T-helper 1 cell (primary cell): ENCODE measurements at places on chromosomes 6 and 20.

GRCh38 chr20:2379511-2380229 lies 1.0 kb upstream of the TGM6 start:
- peak; percentile 10 for DNase-seq

DNA sequence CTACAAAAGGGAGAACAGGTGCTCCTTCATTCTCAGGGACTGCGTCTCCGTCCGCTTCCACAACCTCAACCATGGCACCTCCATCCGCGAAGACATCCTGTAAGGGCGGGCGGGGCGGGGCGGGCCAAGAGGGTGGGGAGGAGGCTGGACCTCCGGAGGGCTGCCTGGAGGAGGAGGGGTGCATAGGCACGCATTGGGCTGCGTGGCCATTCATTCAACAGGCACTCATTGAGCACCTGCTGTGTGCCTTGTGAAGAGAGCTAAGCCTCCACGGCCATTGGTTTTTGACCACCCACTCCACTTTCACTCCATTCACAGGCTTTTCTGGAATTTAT lies 435 bp downstream of the ZSWIM3 start:
- DNase-seq: no peak

GRCh38 chr6:21522143-21522747 lies 71.3 kb upstream of the SOX4 start:
- no peak for DNase-seq

GRCh38 chr6:153086225-153086990 lies 44.7 kb downstream of the RGS17 start:
- no peak for DNase-seq

DNA sequence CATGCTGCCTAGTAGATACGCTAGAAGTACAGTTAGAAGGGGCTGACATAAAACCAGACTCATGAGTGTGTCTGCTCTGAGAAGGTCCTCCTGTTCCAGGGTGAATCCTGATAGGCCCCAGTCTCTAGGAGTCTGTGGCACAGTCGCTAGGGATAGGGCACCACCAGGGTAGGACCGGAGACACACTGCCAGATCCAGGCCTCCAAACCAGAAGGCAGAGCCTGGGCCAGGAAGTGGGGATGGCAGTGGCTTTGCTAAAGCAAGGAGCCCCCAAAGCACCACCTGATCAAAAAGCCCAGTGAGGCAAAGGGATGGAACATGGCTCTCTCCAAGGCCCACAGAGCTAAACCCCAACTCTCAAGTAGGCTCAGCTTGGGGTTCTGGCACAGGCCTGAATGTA lies 21.6 kb downstream of the MDGA1 start:
- DNase-seq: no peak

GRCh38 chr6:93295631-93296030 lies 123.7 kb downstream of the EPHA7 start:
- no peak for DNase-seq

DNA sequence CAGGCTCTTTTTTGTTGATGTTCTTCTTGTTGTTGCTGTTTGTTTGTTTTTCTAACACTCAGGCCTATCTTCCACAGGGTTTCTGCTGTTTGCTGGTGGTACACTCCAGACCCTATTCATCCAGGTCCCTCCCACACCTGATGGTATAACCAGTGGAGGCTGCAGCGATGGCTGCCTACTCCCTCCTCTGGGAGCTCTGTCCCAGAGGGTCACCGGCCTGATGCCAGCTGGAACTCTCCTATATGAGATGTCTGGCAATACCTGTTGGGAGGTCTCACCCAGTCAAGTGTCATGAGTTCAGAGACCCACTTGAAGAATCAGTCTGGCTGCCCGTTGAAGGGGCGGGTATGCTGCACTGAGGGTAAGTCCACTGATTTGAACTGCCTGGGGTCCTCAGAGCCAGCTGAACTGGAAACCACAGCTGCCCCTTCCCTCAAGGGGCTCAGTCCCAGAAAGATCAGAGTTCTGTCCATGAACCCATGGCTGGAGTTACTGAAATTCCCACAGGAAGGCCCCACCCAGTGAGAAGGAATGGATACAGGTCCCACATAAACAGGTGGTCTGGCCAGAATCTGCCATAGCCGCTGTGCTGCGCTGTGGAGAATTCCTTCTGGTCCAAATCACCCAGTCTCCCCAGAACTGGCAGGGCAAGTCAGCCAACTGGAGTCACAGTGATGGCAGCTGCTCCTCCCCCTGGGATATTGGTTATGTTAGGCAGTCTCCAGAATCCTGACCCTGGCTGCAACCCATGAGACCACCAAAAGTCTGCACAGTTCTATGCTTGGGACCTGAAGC lies 664.4 kb downstream of the FRK start:
- no peak for DNase-seq

GRCh38 chr6:129860908-129861665 lies at the start of gene TMEM244:
Gene TMEM244 (minus strand): TSS chr6:129861315. CDS start chr6:129861188, 127 bp downstream.
- DNase-seq: no peak

- no peak for DNase-seq
Observed at GRCh38 chr6:150631283-150631983, 31.7 kb downstream of the PLEKHG1 start.

GRCh38 chr20:57396212-57396983 lies 5.2 kb downstream of the RBM38 start:
- no peak for DNase-seq

DNA sequence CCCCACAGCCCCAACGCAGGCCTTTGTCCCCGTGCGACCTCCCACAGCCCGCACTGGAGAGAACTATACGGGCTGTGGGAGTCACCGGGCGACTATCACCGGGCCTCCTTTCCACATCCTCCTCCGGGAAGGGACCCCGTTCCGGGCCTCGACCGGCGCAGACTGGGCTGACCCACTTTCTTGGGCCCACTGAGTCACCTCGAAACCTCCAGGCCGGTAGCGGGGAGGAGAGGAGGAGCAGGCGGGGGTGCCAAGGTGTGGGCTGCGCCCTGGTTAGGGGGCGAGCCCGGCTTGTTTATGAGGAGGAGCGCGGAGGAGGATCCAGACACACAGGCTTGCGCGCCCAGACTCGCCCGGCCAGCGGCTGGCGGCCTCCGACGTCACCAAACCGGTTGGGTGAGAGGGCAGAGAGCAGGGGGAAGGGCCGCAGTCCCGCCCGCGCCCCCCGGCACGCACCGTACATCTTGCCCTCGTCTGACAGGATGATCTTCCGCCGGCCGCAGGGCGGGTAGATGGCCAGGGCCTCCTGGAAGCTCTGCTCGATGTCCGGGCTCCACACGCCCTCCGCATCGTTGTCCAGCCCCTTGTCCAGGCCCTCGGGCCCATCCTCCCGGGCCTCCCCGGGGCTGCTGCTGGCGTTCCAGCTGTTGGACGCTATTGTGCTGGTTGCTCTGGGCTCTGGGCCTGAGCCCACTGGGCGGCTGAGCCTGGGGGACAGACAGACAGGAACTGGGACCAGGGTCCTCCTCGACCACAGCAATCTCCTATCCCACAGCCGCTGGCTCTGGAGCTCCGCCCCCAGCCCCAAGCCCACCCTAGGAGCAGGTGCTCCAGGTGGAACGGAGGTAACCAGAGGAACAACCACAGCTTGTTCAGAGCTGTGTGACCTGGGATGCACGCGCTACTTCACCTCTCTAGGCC lies 10.6 kb downstream of the TEAD3 start:
- no peak for DNase-seq

DNA sequence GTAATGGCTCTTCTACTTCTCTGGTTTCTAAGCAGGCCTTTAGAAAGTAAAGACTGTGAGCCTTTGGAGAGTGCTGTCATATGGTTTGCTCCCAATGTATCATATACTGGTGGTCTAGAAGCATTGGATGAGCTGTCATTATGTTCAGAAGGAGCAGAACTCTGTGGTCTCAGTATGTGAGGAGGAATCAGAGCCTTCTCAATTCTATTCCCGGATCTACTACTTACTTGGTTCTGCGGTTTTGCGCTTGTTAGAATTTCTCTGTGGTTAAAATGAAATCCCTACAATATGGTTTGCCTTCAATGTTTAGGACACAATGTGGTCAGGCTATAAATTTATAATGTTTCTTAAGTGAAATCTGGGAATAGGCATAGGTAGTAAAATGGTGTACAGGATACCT lies 64.6 kb downstream of the RWDD2A start:
- no peak for DNase-seq

DNA sequence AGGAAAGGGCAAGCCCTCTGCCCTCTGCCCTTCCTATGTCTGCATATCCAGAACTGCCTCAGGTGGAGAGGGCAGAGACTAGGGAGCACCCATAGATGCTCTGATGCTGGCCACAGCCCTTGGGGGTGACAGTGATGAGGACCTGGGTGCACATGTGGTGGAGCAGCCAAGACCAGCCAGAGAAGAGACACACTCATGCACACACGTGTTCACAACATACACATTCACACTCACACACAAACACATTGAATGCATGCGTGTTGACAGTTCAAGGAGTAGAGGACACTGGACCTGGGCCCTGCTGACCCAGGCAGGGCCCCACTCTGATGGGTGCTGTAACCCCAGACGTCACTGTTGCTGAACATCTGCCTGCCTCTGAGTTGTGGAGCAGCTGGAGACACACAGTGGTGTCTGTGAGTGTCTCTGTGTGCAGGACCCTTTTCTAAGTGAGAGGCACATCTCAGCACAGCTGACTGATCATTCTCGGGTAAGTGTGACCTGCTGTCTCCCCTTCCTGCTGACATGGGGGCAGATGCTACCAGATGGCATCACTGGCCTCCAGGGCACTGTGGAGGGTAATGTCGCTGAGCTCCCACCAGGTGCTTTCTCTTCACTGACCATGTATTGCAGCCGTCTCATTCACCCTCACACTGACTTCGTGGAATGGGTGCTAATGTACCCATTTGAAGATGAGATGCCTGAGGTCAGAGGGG lies 30.1 kb upstream of the MAS1L start:
- DNase-seq: no peak

DNA sequence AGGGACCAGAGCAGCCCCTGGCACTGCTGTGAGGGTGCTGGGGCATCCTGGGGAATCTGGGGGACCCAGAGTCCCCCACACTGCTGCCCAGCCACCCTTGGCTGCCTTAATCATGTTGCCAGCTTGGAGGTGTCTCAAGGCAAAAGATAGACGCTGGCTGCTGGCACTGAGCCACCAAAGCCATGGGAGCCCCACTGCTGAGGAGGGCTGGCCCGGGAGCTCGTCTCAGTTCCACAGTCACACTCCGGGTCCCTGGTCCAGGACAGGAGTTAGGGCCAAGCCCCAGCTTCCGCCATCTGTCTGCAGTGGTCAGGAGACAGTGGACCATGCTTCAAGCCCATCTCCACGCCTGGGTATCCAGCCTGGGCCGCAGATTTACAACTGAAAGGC lies 41.0 kb upstream of the HMGA1 start:
- no peak for DNase-seq

GRCh38 chr20:61686051-61686936 lies 379.4 kb downstream of the TAF4 start:
- DNase-seq: no peak

GRCh38 chr6:118801257-118801656 lies 92.7 kb upstream of the ASF1A start:
- no peak for DNase-seq

- no peak for DNase-seq
Observed at GRCh38 chr6:34460796-34461507, 4.9 kb upstream of the PACSIN1 start.

DNA sequence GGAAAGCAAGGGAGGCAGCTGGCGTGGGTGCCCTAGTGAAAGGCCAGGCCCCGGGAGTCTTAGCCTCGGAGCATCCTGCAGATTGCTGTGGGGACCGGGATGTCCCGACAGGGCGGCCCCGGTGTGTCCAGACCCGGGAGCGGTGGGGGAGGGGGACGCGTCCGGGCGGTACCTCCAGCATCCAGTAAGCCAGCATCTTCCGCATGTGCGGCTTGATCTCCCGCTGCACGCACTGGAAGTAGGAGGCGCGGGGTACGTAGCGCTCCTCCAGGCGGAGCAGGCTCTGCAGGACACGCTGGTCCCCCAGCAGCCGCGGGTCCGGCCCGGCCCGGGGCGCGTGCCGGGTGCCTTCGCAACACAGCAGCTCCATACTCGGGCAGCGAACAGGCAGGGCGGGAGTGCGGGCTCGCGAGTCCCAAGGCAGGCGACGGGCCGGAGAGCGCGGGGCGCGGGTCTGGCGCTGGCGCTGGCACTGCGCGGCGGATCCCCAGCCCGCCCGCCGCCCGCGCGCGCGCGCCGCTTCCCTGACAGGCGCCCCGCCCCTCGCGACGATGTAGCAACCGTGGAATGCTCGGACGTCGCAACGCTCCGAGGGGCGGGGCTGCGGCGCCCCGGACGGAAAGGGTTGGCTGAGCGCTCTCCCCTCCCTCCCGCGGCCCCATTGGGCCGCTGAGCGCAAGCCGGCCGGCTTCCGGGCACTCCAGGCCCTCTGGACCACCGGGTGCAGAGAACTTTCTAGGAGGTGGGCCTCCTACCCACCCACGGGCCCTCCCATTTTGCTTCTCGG lies at the start of gene CCND3:
CCND3 (minus strand) TSS at position 529 of the 787 bp plus-strand sequence; CDS start at position 370, 159 bp downstream.
- DNase-seq: peak; percentile 71

- no peak for DNase-seq
Observed at GRCh38 chr6:71588490-71588889, 297.9 kb upstream of the RIMS1 start.

- no peak for DNase-seq
Observed at GRCh38 chr6:141809901-141810300, 322.8 kb upstream of the GJE1 start.

DNA sequence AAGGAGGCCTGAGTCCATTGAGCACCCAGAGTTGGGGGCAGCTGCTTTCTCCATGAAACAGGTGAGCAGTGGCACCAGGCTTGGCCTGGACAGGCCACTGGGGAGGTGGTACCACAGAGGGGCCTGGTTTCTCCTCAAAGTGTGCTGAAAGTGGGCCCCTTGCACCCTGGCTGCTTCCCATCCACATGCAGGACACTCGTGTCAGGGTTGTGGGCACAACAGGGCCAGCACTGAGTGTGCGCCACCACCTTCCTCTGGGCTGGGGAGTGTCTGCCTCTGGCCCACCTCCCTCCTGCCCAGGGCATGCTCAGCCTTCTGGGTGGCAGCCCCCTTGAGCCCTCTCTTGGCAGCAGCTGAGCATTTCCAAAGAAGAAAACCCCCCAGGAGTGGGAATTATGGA lies 5.2 kb upstream of the SLC22A1 start:
- DNase-seq: no peak

DNA sequence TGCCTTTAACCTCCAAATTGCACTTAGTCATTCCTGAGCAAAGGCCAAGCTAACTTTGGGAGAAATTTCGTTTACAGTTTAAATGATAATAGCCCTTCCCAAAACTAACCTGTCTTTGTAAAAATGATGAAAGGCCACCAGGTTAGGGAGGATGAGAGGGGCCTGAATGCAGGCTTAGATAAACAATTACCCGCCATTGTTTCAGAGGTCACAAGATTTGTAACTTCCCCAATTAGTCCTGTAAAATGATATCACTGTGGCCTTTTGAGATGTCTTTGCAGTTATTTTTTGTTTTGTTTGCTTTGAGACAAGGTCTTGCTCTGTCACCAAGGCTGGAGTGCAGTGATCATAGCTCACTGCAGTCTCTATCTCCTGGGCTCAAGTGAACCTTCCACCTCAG lies 26.3 kb downstream of the GNL1 start:
- no peak for DNase-seq
